ENCODE measurements at places on chromosomes 16 and 17.
A peak's percentile ranks its signal among the peaks of the same experiment; 100 is the strongest.

DNA sequence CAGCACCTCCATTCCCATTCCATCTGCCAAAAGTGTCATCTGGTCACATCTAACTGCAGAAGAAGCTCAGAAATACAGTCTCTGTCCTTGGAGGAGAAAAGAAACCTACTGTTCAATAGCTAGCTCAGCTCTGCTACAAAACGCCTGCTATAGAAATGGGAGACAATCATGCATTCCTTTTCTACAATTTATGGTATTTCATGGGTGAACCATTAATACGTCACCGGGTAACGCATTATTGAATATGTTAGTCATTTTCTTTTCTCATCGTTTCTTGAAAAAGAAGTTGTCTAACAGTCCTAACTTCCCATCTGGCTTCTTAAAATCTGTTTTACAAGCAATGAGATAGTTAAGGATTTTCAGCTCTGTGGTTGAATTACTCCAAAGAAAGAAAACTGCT, 496.7 kb upstream of the RBFOX1 start:
- no peak for DNase-seq

- no peak for DNase-seq
Measured at GRCh38 chr16:11398136-11398535, 52.9 kb downstream of the RMI2 start.

DNA sequence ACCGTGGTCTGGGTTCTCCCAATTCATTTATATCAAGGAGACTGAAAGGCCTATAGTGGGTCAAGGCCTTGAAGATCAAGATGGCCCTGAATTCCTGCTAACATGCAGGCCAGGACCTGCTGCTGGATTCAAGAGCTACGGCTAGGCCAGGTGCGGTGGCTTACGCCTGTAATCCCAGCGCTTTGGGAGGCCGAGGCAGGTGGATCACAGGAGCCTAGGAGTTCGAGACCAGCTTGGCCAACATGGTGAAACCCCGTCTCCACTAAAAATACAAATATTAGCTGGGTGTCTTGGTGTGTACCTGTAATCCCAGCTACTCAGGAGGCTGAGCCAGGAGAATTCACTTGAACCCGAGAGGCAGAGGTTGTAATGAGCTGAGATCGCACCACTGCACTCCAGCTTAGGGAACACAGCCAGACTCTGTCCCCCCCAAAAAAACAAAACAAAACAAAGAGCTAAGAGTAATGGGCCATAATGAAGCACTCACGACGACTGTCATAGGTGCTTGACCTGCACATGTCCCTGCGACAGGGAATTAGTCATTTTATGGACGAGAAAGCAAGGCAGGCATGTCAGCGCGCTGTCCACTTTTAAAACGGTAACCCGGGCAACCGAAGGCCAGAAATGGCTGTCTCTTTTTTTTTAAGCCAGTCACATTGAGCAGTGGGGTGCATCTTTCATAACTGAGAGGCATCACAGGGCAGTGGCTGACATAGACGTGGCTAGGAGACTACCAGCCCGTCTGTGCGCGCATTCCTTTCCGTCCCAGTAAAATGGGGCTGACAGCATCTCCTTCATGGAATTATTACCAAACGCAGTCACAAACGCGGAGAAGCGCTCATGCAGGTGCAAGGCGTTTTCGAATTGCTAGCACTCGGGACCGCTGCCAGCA, 1.0 kb upstream of the FBRS start:
- no peak for DNase-seq

DNA sequence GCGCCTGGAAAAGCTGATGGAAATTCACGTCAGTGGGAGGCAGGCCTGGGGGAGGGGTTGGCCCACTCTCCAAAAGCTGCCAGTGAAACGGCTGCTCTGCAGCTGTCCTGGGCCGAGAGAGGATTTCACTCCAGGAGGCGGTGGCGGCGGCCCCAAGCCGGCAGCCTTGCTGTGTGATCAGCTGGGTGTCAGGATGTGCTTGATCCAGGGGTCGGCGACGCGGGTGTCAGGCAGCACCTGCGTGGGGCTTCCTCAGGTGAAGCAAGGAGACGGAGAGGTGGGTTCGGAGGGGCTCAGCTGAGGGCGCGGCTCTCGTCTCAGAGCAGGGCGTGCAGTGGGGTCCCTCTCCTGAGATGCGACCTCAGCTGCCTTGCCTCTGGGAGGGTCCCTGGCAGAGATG, 7.0 kb downstream of the CBFA2T3 start:
- DNase-seq: no peak

GRCh38 chr17:60091109-60091508, 12.4 kb upstream of the HEATR6 start:
- DNase-seq: no peak

DNA sequence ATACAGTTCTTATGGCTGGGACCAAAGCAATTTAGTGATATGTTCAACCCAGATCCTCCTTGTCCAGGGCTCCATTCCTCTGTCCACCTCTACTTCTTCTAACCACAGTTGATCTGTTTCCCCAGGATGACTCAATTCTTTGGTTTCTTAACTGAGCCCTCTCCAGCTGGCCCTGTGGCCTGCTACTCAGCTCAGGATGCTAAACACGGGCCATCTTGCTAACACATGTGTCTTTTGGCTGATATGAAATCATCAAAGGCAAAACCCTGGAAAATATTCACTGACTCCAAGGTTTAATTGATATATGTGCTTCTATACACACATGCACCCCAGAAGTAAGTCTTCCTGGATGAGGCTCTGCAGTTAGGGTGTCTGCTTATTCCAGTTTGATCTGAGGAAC, 43.8 kb downstream of the SHISA6 start:
- no peak for DNase-seq

- DNase-seq: no peak
Measured at GRCh38 chr16:28182801-28183200, 29.0 kb downstream of the XPO6 start.

- peak; percentile 17 for DNase-seq
Measured at GRCh38 chr16:28623172-28623711, 13.4 kb upstream of the SULT1A1 start.

- DNase-seq: no peak
Measured at GRCh38 chr17:29341726-29342125, 47.8 kb upstream of the NUFIP2 start.

- DNase-seq: no peak
Measured at GRCh38 chr17:59421722-59422121, 90.3 kb downstream of the YPEL2 start.

DNA sequence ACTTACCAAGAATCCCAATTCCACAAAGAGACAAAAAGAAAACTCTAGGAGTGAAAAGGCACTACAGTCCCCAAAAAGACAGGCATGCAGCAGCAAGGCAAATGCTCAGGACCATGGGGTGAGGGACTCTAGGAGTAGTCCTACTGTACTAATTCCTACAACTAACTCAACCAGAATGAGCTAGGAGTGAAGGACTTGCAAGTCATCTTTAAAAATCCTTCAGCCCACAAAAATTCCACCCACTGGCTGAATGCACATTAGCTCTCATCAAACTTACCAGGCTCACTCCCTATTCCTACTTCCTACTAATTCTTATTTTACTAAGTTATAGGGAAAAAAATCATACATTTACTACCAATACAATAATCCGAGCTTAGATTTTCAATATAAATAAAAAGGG, 141.7 kb upstream of the C17orf78 start:
- DNase-seq: no peak

DNA sequence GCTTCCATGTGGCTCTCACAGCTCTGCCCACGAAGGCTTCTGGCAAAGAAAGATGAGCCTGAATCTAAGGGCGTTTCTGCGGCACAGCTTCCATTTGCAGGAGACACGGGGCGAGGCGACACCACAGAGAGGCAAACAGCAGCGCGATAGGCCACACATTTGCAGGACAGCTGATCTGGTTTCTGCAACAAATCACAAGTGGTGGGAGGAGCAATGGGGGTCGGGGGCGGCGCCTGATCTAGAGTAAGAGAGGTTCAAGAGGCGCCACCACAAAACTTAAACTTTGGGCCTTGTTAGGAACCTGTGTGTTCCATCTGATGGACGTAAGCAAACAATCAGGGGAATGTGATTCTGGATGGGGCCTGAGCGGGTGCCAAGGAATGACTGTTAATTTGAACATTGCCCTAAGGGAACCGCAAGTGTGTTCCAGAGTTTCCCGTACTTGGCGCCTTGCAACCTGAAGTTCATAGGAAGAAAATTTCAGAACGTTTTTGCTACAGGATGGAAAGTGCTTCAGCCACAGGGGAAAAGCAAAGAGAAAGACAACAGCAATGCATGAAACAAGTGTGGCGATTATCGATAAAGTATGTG, 18.9 kb upstream of the ENPP7 start:
- DNase-seq: no peak

DNA sequence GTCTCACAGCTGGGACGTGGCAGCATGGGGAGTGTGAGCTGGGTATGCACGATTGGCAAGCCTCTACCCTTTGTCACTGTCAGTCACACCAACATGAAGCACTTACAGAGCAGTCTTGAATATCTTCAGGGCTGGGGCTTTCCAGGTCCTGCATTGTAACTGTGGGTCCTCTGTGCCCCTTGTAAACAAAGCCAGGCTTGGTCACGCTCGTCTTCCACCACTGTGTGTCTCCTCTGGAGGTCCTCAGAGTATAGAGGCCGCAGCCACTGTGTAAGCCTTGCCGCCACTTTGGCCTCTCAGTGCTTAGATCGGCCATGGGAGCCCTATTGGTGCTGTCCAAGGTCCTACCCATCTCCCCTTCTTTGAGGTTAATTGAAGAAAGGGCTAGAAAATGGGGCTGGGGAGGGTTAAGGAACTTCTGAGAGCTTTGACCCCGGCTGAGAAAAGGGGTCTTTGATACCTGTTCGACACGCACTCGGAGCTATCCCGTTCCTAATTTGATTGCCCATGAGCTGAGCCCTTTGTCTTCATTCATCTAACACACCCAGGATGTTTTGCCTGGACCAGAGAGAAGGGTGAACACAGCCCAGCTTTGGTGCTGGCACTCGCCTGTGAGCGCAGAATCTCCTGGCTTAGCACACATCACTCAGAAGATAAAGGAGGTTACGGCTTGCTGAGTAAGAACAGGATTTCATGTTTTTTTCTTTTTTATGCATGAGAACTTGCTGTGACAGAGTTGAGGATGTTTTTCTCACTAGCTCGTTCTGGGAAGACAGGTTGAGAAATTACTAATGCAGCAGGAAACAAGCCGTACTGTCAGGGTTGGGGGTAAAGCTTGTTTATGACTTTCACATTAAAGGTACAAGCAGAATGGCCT, 267.9 kb downstream of the CPPED1 start:
- DNase-seq: no peak

DNA sequence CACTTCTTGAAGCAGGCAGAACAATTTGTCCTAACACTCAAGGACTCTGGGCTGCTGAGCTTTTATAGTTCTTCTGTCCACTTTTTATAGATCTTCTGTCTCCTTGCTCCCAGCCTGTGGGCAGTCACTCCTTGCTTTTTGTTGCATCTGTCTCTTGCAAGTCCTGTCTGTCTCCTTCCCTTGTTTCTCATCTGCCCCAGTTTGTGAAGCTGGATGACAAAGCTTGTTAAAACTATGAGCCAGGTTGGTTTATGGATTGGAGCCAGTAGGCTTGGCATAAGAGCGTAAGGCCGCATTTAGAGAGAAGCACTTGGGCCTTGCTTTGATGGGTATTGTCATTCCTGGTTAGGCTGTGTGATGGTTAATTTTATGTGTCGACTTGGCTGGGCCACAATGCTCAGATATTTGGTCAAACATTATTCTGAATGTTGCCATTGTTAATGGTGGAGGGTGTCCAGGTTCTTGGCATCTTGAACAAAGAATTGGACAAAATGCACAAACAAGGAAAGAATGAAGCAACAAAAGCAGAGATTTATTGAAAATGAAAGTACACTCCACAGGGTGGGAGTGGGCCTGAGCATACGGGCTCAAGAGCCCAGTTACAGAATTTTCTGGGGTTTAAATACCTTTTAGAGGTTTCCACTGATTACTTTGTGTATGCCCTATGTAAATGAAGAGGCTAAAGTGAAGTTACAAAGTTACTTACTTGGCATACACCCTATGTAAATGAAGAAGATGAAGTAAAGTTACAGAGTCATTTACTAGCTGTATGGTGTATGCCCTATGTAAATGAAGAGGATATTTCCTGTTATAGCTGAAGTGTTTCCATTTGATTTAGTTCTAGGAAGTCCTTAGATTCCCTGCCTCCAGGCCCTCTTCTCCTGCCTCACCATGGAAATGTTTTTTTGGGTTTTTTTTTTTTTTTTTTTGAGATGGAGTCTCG, 8.0 kb upstream of the CPPED1 start:
- no peak for DNase-seq

GRCh38 chr16:50532576-50532975, 15.6 kb upstream of the NKD1 start:
- DNase-seq: no peak

GRCh38 chr17:65754630-65755029, 193.2 kb upstream of the AXIN2 start:
- DNase-seq: no peak

Data from fibroblast of lung (primary cell).